Choroid plexus epithelial cell (primary cell): ENCODE measurements at places on chromosomes 2 and 18.

- DNase-seq, result no peak
Observed at GRCh38 chr2:31258351-31258750, 24.4 kb downstream of the EHD3 start.

DNA sequence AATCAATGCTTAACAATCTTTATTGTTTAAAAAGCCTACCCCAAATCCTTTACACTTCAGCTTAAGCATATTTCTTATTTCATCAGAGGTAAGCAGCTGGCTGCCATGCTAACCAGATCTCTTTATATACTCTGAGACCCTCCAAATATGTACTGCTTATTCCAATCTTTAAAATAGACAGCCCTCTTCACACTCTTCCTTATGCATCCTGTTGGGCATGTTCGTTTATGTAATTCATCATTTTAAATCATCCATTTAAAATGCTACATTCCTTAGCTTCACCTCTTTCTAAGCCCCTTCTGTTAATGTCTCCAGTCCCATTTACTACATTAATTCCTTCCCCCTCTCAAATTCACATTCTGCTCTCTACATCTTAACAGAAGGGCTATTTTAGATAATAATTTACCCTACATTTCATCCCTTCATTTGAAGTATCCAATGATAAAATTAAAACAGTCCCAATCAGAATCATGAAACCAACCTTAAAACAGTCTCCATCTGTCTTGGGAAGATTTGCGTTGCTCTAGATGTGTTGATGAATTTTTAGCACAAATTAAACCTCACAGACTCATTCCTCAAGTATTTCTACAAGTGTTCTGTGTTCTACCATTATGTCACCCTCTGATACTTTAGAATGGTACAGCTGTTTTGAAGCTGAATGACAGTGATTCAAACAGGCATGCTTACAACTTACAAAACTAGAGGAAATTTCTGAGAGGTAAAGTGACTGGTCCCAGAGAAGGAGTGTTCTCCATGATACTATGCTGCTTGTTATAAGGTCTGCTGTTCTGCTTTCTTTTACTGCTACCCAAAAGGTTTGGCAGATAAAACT is 59.1 kb downstream of the ZNF385B start:
- no peak for DNase-seq

- peak; percentile 78 for DNase-seq
Observed at GRCh38 chr2:4898706-4899105, 793.5 kb upstream of the SOX11 start.

DNA sequence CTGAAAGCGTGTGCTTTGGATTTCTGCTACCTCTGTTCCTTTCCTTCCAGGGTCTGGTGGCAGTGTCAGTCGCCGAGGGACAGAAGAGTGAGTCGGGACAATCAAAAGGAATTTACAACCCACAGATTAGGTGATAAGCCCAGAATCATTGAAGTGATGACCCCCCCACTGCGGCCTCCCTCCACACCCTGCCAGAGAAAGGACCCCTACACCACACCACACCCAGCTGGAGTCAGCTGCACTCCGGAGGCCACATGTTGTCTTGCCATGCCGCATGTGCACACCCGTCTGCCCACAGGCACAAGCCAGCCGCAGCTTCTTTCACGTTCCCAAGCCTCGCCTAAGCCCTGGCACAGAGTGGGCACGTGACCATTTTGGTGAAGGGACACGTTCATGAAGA is 366.8 kb upstream of the SALL3 start:
- no peak for DNase-seq

GRCh38 chr2:238720232-238720672 is 127.6 kb upstream of the TWIST2 start:
- DNase-seq, result peak; percentile 52

GRCh38 chr2:221285148-221285547 is 287.0 kb downstream of the EPHA4 start:
- no peak for DNase-seq

GRCh38 chr2:47076586-47077441 is 78.3 kb downstream of the STPG4 start:
- DNase-seq, result peak; percentile 95

- no peak for DNase-seq
Observed at GRCh38 chr18:523561-523960, 23.1 kb upstream of the COLEC12 start.

DNA sequence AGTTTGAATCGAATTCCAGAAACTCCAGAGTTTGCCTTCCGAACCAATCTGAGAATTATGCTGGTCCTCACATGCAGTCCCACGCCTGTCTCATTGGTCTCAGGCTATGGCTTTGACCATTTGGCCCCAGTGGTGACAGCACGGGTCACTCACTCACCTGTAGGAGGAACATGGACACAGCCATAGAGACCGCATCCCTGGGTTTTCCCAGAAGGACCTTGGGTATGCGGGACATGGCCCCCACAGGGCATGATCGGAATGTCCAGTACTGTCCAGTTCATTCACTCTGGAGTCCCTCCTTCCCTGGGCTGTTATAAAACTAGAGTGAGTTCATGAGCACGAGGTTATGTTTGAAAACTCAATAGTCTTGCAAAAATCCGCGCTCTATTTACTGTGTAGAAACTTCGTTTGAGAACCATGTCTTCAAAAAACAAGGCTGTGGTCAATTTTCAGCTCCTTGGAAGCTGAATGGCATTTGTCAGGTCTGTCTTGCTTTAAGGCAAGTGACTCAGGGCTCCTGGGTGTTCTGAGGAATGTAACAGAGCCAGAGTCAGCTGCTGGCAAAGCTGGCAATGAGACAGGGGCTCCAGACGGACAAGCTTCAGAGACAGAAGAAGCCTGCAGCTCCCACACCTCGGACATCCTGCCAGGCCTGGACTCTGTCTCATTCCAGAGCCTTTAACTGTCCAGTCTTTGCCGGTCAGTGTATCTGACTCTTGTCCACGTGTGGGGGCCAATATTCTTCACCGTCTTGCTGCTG is 86.7 kb upstream of the TMEM18 start:
- no peak for DNase-seq

- peak; percentile 82 for DNase-seq
Observed at GRCh38 chr18:36284671-36285295, 12.7 kb upstream of the FHOD3 start.

DNA sequence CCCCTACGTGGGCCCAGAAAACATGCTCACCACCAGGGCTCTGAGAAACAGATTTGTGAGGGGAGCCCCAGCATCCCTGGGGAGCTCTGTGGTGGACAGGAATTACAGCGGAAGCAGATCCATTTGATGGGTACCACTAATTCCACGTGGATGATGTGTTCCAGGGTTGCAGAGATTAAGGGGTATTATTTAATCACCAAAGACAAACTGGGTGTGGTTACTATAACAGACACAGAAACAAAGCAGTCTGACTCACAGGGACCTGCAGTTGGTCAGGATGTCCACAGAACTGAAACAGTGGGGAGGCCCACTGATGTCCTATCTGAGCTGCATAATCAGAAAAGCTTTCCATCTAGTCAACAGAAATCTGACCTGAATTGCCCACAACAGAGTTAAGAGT is 65.8 kb downstream of the PSMG2 start:
- peak; percentile 39 for DNase-seq

- DNase-seq, result no peak
Observed at GRCh38 chr2:234491281-234491680, 5.6 kb downstream of the ARL4C start.

DNA sequence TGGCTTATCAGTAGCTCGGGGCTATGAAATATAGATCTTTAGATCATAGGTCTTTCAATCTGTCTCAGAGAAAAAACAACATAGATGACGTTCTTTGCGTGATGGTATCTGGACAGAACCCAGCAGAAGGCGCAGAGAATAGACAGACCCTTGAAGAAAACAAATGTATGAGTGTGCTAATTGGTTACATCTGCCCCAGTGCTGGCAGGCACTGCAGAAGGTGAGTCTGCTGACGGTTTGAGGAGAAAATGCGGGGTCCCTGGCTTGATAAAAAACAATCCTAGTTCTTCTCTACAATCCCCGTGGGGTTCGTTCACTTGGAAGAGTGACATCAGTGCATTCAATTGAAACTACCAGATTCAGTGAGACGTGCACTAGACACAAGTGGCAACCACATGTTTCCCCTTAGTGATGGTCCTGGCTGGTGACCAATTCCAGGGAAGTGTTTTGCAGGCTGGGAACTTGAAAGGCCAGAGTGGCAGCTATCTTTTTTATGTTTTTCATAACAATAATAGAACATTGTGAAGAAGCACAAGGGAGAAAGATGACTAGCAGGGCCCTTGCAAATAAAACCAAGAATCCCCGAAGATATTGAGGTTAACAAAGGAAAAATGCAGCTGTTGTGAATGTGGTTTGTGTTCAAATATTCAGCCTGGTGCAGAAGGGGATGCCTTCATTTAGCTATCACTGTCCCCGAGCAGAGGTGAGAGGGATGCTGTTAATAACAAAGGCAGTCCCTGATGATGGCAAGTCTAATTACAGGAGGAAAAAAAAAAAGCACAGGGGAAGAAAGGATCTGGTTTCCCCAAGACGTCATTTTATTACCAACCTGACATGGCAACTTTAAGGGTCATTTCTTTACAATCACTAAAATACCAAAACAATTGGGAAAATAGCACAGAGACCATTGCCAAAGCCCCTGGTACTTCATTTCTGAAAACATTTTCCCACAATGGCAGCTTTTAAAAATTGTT is 337.6 kb upstream of the FIGN start:
- peak; percentile 13 for DNase-seq

DNA sequence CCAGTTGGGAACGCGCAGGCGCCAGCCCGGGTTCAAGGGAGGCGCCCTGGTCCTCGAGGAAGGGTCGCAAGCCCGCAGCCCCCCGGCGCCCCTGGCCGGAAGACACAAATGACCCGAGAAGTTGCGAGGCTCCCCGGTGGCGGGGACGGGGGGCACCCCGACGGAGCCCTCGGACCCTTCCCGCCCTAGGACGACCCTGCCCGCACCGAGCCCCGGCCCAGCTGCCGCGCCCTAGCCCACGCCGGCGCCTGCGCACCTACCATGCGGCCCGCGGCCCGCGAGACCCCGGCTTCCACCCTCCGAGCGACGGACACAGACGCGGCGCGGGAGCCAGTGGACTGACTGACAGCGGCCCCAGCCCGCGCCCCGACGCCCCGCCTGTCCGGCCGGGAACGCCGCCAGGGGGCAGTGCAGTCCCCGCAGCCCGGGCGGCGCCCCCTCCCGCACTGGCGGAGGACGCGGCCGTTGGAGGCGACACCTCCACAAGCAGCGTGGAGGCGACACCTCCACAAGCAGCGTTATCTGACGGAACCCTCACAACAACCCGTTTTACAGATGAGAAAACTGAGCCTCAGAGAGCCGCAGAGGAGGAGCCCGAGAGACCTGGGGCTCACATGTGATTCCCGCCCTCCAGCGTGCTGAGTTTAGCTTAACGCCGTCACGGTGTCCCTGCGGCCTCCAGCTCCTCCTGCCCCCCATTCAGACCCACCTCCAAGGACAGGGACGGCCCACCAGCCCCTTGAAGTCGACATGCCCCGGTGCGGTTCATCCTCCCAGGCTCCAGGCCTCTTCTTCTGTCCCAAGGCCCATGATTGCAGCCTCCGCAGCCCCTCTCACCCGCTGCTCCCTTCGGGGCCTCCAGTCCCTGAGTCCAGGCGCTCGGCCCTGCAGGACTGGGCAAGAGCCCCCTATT is at the start of gene NMUR1:
Gene NMUR1, minus strand, starts transcription at position 347 of the 913 bp plus-strand sequence. Its CDS starts 84 bp downstream, at position 263.
- DNase-seq, result no peak

GRCh38 chr2:189096769-189097447 is 82.7 kb downstream of the COL5A2 start:
- DNase-seq, result peak; percentile 95

GRCh38 chr2:168375195-168375798 is 80.8 kb upstream of the CERS6 start:
- peak; percentile 56 for DNase-seq

GRCh38 chr2:64640153-64641044 is 13.3 kb downstream of the SERTAD2 start:
- DNase-seq, result no peak

- DNase-seq, result peak; percentile 75
Observed at GRCh38 chr18:64171576-64171975, 22.7 kb upstream of the LINC00305 start.

DNA sequence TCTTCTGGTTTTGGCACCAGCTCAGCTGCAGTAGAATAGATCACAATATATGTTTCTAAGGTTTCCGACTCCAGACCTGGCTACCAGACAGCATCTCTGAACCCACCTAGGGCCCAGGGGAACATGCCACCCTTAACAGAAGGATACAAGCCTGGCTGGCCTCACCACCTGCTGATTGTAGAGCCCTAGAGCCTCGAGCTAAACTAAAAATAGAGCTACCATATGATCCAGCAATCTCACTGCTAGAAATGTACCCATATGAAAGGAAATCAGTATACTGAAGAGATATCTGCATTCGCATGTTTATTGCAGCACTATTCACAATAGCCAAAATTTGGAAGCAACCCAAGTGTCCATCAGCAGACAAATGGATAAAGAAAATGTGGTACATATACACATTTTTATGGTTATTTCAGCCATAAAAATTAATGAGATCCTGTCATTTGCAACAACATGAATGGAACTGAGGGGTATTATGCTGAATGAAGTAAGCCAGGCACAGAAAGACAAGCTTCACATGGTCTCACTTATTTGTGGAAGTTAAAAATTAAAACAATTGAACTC is 242.4 kb upstream of the SLC39A10 start:
- no peak for DNase-seq

DNA sequence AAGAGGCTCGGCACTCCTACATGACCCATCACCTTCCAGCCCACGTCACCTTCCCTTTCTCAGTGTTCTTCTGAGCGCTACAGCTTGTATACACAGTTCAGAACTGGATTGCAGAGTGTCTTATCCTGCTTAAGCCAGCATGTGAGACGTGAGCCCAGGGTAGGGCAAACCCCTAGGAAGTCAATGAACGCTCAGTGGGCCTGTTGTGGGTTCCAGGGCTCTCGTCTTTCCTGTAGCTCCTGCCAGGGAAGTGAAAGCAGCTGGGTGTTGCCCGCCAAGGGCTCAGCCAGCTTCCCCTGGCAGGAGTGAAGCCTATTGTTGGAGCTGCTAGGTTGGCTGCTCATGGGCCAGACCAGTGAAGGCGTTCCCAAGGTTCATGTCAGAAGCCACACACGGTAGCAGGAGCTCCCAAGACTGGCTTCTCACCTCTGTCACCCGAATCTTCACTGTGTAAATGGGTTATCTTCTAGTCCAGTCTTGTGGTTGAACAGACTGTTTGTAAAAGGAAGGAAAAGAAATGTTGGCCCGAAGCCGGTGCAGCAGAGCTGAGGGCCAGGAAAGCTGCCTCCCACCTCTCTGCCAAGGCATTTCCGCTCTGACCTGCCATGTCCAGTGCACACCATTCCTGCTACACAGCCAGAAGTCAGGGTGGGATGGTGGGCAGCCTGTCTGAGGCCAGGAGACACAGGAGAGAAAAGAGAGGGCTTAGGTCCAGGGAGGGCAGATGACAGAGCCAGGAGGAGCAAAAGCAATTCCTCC is 69.6 kb upstream of the RMDN2 start:
- peak; percentile 37 for DNase-seq

DNA sequence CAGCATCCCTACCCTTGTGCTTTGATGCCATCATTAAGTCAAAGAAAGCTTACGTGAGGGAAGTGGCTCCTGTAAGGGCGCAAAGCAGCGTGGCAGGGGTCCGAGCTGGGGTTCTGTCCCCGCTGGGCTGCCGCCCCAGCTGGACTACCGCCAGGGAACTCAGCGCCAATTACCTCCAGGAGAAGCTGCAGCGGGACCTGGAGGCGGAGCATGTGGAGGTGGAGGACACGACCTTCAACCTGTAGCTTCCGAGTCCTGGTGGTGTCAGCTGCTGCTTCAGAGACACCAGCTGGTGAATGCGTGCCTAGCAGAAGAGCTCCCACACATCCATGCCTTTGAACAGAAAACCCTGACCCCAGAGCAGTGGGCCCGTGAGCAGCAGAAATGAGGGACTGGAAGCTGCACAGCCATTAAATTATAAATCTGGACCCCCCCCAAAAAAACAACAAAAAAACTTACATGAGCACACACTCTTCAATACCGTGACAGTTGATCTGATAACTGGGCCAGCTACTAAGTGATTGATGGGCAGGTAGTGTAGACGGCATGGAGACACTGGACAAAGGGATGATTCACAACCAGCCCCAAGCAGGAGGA is 20.1 kb upstream of the YES1 start:
- peak; percentile 58 for DNase-seq
